Left ventricle myocardium inferior (tissue), 1 donor: ENCODE measurements at places on chromosomes 12 and 14. TPM values are rescaled to one million over a fixed set of nuclear protein-coding genes. Genes with fewer than 3 reads are reported as not detected.

The RDH12 gene
- total RNA-seq: not detected

The APOF gene
- not detected for total RNA-seq

The RFX4 gene
- total RNA-seq: not detected

The RNF212B gene
- total RNA-seq: not detected
